Upper lobe of right lung (tissue), 1 donor: ENCODE measurements at places on chromosomes 16 and 17. TPM values are rescaled to one million over a fixed set of nuclear protein-coding genes. Genes with fewer than 3 reads are reported as not detected.
A peak's percentile ranks its signal among the peaks of the same experiment; 100 is the strongest.

ARL5C gene
- total RNA-seq, result not detected

G6PC1 gene
- total RNA-seq, result not detected

DNA sequence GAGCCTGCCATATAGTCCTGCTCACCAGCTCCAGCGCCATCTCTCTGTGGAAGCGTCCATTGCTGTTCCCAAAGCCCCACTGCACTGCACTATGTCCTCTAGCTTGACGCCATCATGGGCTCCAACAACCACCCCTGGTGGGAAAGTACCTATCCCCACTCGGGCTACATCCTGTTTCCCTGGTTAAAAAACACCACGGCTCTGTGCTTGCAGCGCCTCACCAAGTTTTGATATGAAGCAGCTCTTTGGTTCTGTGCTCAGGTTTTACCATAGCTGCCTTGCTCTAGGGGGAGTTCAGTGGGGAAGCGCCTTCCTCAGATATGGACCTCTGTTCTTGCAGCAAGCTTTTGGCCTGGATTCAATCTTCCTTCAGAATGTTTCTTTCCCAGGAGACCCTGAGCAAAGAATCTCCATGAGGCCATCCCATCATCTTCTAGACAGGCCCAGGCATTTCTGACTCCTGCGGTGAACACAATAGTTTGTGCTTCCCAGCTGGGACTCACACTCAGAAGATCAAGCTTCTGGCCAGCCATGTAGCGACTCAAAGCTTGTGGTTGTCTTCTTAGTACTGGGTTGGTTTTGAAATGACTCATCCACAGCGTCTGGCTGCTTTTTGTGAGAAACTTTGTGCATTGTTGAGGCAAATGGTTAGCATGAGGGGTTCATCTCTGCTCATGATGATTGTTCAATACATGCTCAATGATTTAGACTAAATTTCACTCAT, 39.5 kb downstream of the DYNLRB2 start:
- no peaks in the 10 kb centered on the region for H3K4me1 ChIP-seq
- no peak for DNase-seq
- H3K27ac ChIP-seq, result no peak overlapping the region
- no peaks in the 10 kb centered on the region for H3K36me3 ChIP-seq

DNA sequence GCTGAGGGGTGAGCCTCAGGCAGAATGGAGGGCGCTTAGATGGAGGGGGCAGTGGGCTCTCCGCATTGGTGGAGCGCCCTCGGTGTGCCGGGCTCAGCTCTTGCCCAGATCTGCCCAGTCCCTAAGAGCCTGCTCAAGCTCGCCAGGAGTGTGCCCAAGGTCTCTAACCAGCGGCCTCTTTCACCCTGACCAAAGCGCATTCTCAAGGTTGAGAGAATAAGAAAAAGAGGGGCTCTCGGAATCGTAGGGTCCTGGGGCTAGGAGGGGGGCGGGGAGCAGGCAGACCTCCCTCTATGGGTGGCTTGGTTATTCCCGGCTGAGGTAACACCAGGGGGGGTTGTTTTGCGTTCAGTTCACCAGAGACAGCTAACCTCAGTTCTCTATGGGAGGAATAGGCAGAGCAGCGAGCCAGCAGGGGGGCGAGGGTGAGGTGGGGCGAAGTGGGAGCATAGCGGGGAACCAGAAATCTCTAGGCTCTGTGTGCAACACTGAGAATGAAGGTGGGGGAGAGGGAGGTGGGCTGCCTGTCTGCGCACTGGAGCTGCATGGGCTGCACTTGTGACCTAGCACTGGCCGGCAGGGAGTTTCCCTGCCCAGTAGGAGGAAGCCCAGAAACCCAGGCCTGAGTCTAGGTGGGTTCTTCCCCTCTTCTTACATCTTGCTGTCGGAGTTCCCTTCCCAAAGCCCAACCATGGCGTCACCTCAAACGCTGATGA, 3.0 kb downstream of the TMEM132E start:
- no peaks in the 10 kb centered on the region for H3K36me3 ChIP-seq
- H3K4me1 ChIP-seq, result peaks cover 27% of the 10 kb centered on the region
- no peak overlapping the region for H3K27ac ChIP-seq

DNA sequence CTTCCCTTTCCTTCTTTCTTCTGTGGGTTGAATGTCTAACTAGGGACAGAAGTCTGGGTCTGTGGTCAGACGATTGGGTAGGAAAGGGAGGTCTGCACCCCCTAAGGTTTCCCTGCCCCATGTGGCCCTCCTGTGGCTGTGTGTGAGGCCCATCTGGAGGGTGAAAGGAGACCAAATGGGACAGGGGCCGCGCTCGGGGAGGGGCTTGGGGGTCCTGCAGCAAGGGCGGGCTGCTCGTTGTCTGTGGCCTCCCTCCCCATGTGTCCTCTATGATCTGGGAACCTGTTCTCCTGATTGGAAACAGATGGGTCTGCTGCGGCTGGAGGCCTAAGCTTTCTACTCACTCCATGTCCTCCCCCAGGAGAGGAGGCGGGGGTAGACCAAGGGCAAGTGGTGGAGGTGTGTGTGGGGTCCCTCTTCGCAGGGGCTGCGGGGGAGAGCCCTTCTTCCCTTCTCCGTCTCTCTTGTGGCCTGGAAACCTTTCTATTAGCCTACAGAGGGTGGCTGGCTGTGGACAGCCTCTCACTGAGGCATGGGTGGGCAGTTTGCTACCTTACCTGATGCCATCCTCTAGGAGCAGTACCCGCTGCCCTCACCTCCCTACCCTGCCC, 18.6 kb downstream of the IGFBP4 start:
- H3K36me3 ChIP-seq, result peaks cover 10% of the 10 kb centered on the region
- H3K4me3 ChIP-seq, result no peak overlapping the region
- DNase-seq, result no peak
- H3K27ac ChIP-seq, result peak overlapping the region; percentile 42
- peaks cover 35% of the 10 kb centered on the region for H3K4me1 ChIP-seq

DNA sequence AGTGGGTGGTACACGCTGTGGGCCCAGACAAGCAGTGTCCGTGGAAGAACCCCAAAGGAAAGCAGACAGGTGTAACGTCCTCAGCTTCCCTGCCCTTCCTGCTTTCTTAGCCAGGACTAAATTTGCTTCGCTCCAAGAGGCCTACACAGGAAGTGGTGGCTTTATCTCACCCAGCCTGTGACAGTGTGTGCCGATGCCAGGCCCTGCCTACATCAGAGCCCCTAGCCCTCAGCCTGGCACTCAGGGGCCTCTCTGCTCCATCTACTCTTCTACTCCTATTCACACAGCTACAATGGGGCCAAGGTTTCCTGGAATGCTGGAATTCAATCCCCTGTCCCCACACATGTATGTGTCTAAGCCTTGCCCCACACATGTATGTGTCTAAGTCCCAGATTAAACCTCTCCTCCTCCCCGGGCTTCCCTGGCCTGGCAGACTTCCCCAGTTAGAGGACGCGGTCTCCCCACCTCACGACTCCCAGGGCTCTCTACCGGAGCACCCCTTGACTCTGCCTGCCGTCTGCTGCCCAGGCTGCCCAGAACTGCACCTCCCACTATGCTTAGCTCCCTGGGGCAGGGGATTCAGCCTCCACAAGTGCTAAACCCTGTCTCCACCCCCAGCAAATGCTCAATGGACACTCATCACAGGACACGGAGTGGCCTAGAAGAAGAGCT, 8.2 kb downstream of the PGAP3 start:
- no peaks in the 10 kb centered on the region for H3K27me3 ChIP-seq
- no peak overlapping the region for H3K27ac ChIP-seq
- H3K4me1 ChIP-seq, result peaks cover 24% of the 10 kb centered on the region
- DNase-seq, result no peak
- no peak overlapping the region for H3K4me3 ChIP-seq
- peaks cover 22% of the 10 kb centered on the region for H3K36me3 ChIP-seq

DNA sequence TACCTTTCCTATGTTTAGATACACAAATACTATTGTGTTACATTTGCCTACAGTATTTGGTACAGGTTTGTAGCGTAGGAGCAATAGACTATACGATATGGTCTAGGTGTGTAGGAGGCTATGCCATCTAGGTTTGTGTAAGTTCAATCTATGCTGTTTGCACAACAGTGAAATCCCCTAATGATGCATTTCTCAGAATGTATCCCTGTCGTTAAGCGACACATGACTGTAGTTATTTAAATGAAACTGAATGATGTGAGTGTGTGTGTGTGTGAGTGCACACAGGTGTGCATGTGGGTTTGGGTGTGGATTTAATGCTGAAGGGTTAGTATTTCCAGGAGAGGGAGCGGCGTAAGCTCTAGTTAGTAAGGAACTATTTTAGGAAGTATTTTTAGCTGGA, 34.6 kb upstream of the SMIM36 start:
- H3K27ac ChIP-seq, result no peak overlapping the region
- H3K4me3 ChIP-seq, result no peak overlapping the region
- no peaks in the 10 kb centered on the region for H3K36me3 ChIP-seq
- H3K4me1 ChIP-seq, result no peaks in the 10 kb centered on the region

DNA sequence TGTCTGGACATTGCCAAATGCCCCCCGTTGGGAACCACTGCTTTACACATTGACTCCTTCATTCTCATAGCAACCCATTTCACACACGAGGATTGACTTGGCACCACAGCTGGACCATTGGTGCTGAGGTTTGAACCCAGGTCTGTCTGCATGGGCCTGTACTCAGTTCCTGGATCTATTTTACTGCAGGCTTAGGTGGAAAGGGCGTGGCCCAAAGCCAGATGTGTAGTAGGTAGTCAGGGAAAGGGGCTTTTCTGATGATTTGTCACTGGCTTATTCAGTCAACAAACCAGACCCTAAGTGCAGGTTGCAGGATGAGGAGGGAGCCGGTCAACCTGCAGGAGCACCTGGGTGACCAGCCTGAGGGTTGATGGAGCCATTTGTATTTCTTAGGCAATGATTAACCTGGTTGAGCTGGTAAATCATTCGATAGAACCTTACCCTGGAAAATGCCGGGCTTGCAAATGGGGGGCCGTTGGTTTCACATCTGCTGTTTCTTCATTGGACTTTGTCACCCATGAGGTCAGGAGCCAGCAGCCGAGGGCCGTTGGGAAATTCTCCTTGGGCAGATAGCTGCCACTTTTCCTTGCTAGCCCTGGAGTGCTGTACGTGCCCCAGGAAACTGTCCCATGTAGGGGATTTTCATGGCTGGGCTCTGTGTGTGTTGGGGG, 104.4 kb downstream of the CMIP start:
- no peak overlapping the region for H3K4me3 ChIP-seq
- DNase-seq, result no peak
- no peaks in the 10 kb centered on the region for H3K27me3 ChIP-seq

GRCh38 chr17:77473615-77474226, 333.0 kb downstream of the SEC14L1 start:
- no peak for DNase-seq
- peaks cover 81% of the 10 kb centered on the region for H3K4me1 ChIP-seq
- H3K27ac ChIP-seq, result no peak overlapping the region
- H3K27me3 ChIP-seq, result no peaks in the 10 kb centered on the region
- no peak overlapping the region for H3K4me3 ChIP-seq
- H3K36me3 ChIP-seq, result no peaks in the 10 kb centered on the region

GRCh38 chr17:60174035-60174434, 24.3 kb downstream of the CA4 start:
- H3K27me3 ChIP-seq, result no peaks in the 10 kb centered on the region
- H3K36me3 ChIP-seq, result peaks cover 13% of the 10 kb centered on the region
- H3K27ac ChIP-seq, result no peak overlapping the region
- no peak for DNase-seq
- no peak overlapping the region for H3K4me3 ChIP-seq

GRCh38 chr17:49741009-49741691, 22.8 kb downstream of the FAM117A start:
- H3K4me3 ChIP-seq, result no peak overlapping the region
- no peaks in the 10 kb centered on the region for H3K27me3 ChIP-seq

- H3K36me3 ChIP-seq, result no peaks in the 10 kb centered on the region
- H3K27me3 ChIP-seq, result no peaks in the 10 kb centered on the region
- H3K4me3 ChIP-seq, result no peak overlapping the region
- H3K27ac ChIP-seq, result no peak overlapping the region
- no peaks in the 10 kb centered on the region for H3K4me1 ChIP-seq
Observed at GRCh38 chr17:37725021-37725595, 19.8 kb downstream of the HNF1B start.

GRCh38 chr17:8953156-8953885, 12.2 kb downstream of the PIK3R5 start:
- no peaks in the 10 kb centered on the region for H3K36me3 ChIP-seq
- H3K27ac ChIP-seq, result peak overlapping the region; percentile 36
- peaks cover 21% of the 10 kb centered on the region for H3K4me1 ChIP-seq
- no peak overlapping the region for H3K4me3 ChIP-seq
- H3K27me3 ChIP-seq, result no peaks in the 10 kb centered on the region
